NCI-H1105 treated with DMSO at 0.1 percent for 48 hours (cell line): ENCODE measurements at places on chromosomes 11 and 22.

DNA sequence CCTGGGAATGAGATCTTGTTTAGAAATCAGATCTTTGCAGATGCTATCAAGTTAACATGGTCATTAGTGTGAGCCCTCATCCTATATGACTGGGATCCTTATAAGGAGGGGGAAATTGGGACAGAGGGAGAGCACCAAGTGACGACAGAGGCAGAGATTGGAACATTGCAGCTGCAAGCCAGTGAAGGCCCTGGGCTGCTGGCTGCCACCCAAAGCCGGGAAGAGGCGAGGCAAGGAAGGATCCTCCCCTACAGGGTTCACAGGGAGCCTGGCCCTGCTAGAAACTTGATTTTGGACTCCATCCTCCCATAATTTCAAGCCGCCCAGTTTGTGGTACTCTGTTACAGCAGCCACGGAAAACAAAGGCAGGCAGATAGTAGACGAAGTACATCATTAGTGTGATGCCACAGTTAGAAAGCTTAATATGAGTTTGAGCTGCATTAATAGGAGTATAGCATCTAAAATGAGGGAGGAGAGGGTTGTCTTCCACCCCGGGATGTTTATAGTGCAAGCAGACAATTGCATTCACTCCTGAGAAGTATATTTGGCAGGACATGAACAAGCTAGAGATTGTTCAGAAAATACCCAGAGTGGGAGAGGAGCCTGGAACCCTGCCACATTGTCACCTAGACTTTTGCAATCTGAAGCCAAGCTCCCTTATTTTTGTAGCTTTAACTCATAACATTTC is 56.8 kb upstream of the CLMP start:
- no peak for DNase-seq

GRCh38 chr11:75826461-75827230 is 11.6 kb downstream of the UVRAG start:
- DNase-seq = no peak

DNA sequence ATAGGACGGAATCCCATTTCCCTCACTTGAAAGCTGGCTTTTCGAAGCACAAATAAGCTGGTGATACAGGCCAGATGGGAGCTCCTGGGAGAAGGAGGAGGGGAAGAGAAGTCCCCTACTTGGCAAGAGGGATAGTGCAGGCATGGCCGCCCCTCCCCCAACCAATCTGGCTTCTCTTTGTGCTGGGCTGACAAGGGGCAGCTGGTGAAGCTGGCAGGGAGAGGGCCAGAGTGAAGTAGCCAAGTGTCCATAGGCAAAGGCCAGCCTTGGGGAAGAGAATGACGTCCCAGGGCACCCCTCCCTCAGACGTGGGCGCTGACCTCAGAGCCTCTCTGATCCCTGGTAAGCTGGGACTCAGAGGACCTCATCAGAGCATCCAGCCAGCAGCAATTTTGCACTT is 78.7 kb upstream of the GRAMD1B start:
- DNase-seq = peak; percentile 17

DNA sequence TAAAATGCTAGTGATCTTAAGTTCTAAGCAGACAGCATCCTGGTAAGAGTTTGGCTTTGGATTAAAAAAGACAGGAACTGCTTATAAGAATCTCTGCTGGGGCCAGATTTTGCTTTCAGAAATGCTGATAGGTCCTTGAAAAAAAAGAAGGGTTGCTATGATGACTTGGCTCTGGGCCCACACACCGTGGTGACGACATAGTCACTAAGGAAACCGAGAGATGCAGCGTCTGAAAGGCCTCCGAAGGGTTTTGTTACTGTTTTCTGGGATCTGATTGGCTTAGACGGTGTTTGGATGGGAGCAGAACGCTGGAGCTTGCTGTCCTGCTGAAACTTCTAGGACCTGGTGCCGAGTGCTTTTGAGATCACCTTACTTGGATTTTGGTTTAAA is 8.4 kb downstream of the FAM118A start:
- DNase-seq = peak; percentile 90

GRCh38 chr11:108559904-108560303 is 33.7 kb downstream of the EXPH5 start:
- no peak for DNase-seq

GRCh38 chr22:46753360-46753759 is 9.1 kb upstream of the TBC1D22A start:
- no peak for DNase-seq

GRCh38 chr11:125903711-125904659 is at the start of gene DDX25:
Gene DDX25 (plus strand): TSS chr11:125904508. CDS start chr11:125904518, 10 bp downstream.
- DNase-seq = peak; percentile 42

GRCh38 chr22:46731246-46732040 is 6.6 kb downstream of the CERK start:
- peak; percentile 88 for DNase-seq

DNA sequence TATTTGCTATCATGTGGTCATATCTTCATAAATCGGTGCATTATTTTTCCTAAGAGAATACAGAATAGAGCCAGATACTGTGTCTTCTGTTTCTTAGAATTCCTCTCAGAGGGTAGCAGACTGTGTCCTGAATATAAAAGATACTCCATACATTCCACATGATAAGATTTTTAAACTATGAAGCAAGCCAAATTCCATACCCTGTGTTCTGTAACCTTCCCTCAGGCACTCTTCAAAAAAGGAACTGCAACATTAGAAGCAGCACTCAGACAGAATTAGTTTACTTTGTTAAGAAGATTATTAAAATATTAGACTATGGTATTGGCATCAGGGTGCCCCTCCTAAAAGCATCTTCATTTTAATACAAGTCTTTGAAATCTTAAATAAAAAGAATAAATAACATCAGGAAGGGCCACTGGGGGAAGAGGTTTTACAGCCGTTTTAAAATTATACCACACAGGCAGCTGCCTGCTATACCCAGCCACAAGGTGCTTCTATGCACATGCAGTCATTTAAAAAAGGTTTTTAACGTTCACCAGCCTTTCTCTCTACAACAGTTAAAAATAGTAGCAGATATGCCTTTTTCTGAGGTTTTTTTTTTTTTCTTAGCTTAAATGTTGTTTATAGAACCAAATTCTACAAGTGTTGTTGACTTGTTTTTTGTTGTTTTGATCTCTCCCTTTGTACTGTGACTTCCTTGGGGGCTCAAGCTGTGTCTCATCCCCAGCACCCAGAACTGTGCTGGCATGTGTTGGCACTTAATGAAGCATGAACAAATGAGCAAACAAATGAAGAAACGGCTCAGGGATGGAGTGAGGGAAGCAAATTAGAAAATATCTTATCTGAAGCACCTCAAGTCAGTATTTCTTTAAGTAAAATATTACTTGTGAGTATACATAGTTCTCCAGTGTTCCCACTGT is 54.7 kb upstream of the CCDC89 start:
- DNase-seq = no peak

GRCh38 chr11:129323896-129324502 is 51.6 kb upstream of the BARX2 start:
- DNase-seq = no peak

DNA sequence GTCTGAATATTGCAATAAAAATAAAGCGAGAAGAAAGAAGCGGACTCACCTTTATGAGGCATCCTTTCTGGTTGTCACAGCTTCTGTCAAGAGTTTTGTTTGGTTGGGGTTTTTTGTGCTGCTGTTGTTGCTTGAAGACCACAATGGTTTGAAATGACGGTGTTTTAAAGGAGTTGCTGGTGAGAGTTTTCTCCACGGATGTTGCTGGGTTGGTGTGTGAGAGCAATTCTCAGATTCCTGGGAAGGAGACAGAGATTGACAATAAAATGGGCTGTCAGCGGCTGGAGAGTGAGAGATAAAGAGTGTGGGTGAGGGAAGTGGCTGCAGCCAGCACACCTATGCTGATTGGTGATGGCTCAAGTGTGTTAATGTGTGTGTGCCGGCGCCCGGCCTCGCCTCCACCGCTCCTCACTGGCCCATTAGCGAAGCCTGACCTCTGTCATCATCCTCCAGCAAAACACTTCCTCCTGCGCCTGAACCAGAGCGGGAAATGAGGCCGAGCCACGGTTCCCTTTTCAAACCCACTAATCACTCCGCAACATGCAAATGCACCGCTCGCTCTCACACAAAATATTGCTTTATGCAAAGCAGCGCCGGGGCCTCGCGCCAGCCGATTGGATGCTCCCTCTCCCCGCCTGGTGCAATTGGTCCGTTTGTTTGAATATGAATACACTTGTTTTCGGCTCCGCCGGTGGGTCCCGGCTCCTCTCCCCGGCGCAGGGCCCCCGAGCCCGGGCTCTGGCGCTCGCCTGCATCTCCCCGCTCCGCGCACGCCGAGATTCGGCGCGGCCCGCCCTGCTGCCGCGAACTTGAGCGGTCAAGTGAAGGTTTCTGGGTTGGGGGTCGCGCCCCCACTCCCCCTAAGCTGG is at the start of gene PAX6:
TSS of gene PAX6 (minus strand) at position 544 of the 869 bp plus-strand sequence. CDS start 4,911 bp downstream, outside the sequence.
- peak; percentile 89 for DNase-seq

DNA sequence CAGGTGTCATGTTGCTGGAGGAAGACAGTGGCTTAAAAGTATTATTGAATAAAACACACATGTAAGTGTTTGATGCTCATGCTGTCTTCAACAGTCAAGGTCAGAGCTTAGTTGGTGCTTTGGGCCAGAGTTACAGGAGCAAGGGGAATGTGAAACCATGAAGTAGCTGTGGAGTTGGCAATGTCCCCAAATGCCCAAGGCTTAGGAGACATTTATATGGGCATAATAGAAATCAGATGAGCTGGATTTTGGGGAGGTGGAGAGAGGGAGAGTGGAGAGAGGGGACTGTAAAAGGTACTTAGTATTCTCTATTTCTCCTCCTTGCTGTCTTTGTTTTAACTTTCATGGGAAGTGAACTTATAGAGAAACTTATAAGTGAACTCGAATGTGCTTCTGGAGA is 407.8 kb downstream of the ETS1 start:
- no peak for DNase-seq

- no peak for DNase-seq
Measured at GRCh38 chr11:70614034-70614681, 215.8 kb downstream of the CTTN start.

DNA sequence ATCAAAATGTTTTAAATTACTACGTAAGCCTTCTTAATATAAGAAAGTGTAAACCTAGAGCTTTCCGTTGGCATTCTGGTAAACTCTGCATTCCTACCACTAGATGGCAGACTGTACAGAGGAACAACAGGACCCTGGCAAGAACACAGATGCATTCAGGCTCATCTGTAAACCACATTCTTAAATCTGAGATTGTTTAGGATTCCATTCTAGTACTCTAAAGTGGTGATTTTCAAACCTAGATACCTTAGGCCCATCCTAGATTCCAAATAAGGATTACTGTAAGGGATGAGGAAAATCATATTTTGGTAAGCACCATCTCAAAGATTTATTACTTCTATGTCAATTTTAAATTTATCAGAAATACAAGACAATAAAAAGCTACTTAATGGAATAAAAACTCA is 26.9 kb downstream of the PICALM start:
- DNase-seq = peak; percentile 77

DNA sequence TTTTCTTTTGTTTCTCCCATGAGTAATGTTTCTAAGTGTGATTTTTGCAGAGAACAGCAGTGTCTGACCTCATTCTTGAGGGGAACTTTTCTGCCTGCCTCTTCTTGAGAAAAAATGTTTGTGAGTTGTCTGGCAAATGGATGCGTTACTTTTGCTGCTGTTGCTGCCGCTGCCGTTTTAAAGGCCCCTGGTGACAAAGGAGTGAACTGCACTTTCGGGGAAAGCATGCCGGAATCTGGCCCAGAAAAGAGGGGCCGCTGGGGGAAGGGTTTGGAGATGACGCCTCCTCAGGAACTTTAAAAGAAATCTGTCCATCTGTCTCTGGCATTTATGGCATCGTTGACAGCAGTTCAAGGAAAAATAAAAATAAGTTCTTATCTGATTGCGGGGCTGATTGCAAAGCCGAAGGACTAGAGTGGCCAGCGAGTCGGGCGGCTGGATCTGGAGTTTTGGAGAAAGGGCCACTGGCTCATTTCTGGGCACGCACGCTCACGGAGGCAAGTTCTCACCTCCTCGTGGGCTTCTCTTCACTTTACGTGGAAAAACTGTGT is 16.5 kb downstream of the ZBTB16 start:
- DNase-seq = no peak

DNA sequence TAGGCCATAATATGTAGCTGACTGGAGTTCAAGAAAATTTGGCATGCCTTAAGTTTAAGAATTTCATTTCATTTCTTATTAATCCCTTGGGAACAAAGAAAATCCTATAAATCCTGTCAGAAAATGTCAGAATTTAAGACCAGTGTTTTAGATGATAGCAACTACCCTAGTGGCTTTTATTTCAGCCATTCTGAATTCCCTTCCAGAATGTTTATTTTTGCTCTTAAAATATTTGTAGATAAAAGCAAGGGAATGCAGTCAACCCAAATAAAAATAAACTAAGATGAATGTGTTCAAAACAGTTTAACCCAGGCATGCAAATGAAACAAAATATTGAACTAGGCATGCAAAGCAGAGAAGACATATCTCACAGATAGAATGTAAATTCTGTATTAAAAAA is 356.9 kb upstream of the LRRC4C start:
- DNase-seq = no peak

DNA sequence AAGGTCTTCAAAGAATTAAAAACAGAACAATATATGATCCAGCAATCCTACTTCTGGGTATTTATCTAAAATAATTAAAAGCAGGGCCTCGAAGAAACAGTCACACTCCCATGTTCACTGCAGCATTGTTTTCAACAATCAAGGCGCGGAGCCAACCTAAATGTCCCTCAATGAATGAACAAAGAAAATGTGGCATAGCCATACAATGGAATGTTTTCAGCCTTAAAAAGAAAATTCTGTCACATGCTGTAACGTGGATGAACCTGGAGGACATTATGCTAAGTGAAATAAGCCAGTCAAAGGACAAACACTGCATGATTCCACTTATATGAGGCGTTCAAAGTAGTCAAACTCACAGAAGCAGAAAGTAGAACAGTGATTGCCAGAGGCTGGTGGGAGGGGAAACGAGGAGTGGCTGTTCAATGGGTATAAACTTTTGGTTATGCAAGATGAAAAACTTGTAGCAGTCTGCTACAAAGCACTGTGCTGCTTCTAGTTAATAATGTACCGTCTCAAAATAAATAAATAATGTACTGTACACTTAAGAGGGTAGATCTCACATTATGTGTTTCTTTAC is 41.2 kb downstream of the SNX19 start:
- DNase-seq = no peak

DNA sequence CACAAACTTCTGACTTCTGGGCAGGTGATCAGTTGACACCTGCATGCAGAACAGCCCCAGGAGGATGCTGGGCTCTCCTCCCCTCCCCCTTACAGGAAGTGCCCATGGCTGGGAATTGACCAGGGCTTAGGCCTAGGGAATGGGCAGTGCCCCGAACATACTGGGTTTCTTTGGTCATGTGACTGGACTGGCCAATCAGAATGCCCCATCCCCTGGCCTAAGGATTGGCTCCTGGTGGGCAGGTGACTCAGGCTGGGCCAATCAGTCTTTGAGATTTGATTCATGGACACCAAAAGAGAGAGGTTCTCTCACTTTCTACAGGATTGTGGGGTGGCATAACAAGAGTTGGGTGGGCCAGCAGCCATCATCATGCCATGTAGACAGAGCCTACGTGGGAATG is 37.1 kb downstream of the MCM5 start:
- DNase-seq = no peak

DNA sequence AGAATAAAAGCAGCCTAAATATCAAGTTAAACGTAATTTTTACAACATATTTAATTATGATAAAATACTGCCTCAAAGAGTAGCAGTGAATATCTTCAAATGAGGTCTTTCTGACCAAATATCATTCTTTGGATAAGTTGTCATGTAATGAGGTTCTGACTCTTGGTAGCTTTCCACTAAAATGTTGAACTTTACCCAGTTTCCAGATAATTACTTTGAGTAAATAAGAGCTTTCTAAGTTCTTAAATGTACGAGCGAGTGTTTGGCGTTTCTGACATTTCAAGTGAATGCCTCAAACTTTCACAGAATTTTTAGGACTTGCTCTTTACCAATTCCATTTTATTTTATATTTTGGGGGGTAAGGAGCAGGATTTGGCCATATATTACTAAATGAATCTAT is 1515.2 kb downstream of the FAM181B start:
- DNase-seq = no peak

GRCh38 chr11:103078710-103079109 is 13.2 kb downstream of the DCUN1D5 start:
- DNase-seq = no peak
